ENCODE measurements at places on chromosomes 5 and 9.

- DNase-seq, result no peak
Observed at GRCh38 chr9:9395539-9395938, 1217.3 kb downstream of the PTPRD start.

DNA sequence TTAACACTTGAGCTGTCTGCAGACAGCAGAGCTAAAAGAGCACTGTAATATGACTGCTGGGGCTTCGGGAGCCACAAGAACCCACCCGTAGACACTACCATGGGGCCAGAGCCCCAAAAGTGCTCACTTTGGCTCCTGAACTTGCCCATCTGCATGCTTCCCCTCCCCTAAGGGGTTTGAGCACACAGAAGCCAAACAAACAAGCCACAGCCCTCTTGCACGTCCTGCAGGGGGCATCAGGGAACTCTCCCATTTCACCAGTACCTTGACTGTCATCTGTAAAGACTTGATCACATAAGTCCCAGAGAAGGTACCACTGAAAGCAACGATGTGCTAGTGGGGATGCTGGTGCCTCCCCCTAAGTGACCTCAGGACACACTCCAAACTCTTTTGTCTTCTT, 681.8 kb downstream of the SEMA5A start:
- DNase-seq, result peak; percentile 33

DNA sequence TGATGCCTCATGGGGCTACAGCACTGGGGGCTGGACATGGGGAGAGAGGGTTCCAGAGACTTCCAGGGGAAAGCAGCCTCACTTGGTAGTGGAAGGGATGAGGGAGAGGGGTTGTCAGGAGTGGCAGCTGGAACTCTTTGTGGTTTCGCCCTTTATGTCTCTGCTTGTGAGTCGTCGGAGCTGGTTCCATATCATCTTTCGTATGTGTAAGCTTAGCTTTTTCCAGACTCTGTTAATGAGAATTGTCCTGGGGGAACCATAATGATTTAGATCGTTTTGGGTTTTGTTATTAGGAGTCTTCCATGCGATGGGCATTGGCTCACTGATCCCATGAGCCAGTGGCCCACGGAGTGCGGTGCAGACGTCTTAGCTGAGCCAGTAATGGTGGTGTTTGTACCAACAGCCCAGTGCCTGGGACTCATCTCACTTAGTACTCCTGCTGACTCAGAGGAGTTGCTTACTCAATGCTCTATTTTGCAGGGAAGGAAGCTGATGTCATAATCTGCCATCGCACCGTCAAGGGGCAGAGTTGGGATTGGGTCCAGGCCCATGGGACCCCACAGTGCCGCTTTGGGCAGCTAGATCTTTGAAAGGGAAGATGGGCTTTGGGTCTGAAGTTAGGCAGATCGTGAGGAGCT, 48.5 kb downstream of the NEK6 start:
- no peak for DNase-seq

DNA sequence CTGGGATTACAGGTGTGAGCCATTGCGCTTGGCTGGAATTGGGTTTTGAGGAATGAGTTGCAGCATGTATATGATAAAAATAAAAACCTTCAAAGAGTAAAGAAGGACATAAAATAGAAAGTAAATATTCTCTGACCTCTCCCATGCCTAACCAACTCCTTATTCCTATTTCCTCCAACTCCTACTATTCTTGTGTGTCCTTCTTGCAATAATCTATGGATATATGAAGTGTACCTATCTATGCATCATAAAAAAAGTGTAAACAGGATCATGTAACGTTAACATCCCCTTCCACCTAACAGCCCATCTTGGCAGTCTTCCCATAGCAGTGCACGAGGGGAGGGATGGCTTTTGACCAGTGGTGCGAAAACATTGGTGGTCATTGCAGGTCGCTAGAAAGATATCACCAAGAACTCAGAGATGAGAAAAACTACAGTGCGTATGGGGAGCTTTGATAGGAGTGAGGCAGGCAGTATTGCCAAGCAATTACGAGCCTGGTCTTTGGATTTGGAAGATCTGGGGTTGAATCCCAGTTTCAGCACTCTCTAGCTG, 69.9 kb downstream of the PPARGC1B start:
- DNase-seq, result no peak

DNA sequence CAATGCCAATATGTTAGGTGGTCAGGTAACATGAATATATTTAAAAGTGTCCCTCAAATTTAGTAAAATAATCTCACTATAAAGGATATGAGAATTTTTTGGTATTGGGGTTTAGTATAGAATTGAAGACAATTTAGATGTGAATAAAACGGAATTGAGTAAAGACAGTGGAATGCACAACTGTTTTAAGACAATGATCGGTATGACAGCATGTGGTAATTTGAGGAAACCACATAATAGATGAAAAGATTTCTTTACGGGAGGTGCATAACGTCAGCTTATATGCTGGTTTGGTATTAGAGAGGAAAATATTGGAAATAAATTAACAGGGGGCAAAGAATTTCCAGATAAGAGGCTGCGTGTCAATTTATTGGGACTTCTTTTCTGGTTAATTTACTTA, 1043.2 kb downstream of the CDH18 start:
- DNase-seq, result no peak

GRCh38 chr9:117160254-117160653, 254.6 kb downstream of the ASTN2 start:
- no peak for DNase-seq

DNA sequence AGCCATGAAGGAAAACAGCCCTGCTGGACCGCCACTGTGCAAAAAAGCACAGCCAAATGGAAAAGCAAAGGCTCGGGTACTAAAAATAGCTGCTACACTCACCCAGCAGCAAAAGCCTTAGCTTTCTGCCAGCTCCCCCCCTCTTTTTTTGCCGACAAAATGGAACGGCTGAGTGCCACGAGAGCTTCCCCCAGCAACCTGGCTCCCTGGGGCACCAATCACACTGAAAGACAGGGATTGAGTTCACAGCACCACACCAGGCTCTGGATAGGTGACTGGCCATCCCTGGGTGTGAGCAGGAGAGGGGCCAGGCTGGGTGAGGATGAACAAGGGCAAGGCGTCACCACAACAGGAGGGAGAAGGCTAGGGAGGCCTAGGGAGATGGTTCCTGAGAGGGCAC, 66.7 kb downstream of the SIL1 start:
- no peak for DNase-seq

DNA sequence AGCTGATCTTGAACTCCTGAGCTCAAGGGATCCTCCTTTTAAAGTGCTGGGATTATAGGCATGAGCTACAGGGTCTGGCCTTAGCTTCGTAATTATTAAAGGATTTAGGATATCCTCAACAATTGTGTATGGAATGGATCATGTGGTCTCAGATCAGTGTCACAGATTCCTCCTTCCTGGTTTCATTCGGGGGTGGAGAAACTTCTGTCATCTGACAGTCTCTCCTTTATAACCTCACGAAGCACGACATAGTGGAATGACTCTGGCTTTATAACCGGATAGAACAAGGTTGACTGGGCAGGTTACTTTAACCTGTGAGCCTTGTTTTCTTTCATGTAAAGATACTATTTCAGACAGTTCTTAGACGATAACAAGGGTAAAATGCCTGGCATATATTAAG, 4.4 kb upstream of the GNG10 start:
- DNase-seq, result no peak

- peak; percentile 93 for DNase-seq
Observed at GRCh38 chr9:83979812-83980394, at the start of gene HNRNPK. Gene HNRNPK, minus strand, starts transcription at chr9:83980215. Its CDS starts 1,963 bp downstream, at chr9:83978252.

GRCh38 chr9:103734471-103734870, 359.6 kb upstream of the SMC2 start:
- DNase-seq, result no peak

GRCh38 chr5:160181965-160182622, 47.2 kb upstream of the FABP6 start:
- DNase-seq, result no peak

- no peak for DNase-seq
Observed at GRCh38 chr5:163303718-163304117, 133.7 kb upstream of the CCNG1 start.

DNA sequence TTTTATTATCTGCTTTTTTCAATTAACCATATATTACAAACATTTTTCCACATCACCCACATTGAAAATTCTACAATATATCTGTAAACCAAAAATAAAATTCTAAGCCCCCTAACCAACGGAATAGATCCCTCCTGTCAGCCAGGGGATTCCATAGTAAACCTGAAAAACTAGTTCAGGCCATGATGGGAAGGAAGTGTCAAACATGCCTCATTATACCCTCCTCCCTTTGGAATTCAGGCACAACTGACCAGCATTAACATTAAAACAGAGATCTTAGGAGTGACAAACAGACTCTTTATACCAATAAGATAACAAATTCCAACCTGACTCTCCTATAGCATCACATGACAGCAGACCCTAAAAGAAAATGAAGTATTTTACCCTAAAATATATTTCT, 113.7 kb upstream of the DMRT1 start:
- peak; percentile 45 for DNase-seq

- peak; percentile 9 for DNase-seq
Observed at GRCh38 chr9:34929506-34930102, 28.5 kb upstream of the PHF24 start.

DNA sequence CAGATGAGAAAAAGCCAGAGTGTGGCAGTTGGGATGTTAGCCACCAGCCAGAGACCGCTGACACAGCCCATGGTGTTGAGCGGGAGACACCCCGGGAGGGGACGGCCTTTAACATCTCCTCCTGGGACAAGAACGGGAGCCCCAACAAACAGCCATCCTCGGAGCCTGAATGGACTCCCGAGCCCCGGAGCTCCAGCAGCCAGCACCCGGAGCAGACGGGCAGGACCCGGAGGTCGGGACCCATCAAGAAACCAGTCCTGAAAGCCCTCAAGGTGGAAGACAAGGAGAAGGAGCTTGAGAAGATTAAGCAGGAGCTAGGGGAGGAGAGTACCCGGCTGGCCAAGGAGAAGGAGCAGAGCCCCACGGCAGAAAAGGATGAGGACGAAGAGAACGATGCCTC, 28.0 kb upstream of the POMT1 start:
- DNase-seq, result no peak

All from iPS DF 6.9 (cell line).